NCI-H510A treated with DMSO at 0.1 percent for 48 hours (cell line): ENCODE measurements at places on chromosomes 2 and 18.
A peak's percentile ranks its signal among the peaks of the same experiment; 100 is the strongest.

DNA sequence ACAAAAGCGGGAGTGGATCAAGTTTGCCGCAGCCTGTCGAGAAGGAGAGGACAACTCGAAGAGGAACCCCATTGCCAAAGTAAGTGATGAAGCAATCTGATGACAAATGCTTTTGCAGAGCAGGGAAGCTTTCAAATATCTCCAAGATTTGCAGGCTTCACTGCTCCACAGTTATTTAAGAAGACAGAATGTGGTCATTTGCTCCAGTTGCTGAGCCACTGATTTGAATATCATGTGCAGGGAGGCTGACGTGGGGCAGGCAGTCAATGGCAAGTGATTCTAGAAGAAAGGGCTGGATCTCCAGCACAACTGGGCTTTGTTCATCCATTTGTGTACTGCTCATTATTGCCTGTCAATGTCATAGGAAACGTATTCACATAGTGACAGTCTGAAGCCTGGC lies 10.2 kb downstream of the DSG4 start:
- no peak for DNase-seq

DNA sequence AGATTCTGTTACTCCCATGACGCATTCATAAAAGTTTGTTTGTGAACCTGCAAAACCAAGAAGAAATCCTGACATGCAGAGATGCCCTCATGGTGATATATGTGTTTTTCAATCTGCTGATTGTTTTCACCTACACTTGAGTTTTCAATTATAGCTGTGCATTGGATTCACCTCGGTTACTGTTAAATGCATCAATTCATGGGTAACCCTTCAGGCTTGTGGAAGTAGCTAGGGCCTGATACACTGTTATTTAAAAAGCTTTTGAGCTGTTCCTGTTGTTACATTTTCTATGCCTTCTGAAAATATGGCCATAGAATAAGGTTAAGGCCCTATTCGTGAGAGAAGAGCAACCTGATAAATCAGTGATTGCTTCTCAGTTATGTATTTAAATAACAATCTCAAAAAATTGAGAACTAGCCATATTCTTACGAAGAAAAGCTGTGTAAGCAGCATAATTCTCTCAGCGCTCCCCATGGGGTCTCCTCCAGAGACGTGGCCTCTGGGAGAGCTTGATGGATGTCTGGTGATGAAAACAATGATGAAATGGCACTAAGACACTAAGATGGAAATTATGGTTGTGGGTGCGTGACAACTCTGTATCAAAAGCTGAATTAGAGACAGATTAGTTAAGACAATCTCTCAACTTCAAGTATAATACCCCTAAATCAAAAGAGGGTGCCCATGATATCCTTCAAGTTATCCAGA lies 60.5 kb downstream of the RIT2 start:
- no peak for DNase-seq

DNA sequence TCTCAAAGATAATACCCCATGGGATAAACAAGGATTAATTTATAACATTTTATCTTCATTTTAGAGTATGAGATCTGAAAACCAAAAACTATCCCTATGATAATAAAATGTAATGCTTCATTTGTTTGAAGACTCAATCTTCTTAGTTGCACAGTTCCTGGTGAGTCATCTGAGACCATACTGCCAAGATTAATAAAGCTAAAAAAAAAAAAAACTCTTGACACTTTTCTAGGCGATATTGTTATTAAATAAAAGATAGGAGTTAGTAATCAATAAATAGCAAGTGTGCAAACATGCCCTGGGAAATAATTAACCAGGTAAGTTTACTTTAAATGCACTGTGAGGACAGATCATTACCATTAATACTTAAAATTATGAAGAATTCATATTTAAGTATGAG lies 83.9 kb downstream of the RPE start:
- no peak for DNase-seq

DNA sequence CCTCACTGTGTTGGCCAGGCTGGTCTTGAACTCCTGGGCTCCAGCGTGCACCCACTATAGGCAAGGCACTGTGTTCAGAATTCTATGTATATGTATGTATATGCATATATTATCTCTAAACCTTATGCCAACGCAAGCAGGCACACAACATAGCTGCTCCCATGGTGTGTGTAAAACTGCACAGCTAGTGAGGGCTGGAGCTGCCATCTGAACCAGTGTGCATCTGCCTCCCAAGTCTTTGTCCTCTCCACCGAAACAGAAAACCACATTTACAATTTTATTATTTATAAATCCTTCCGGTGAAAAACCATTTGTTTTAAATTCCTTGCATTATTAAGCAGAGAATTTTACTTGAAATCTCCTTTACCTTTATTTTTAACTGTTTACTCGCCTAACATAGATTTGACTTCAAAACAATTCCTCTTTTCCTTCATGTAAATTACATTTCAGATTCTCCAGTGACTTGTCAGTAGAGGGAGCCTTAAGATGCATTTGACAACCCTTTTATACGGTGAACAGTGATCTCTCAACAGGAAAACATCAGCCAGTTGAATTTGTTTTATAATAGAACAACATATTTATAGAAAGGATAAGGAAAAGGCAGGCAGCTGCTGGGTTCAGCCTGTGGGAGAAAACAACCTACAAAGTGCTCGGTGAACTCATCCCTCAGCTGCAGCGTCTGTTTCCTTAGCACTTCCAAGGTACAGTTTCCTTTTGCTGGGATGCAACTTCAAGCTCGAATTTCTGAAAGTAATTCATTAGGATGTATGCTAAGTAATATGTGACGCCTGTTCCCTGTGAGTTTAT lies 101.2 kb downstream of the MYT1L start:
- peak; percentile 49 for DNase-seq

DNA sequence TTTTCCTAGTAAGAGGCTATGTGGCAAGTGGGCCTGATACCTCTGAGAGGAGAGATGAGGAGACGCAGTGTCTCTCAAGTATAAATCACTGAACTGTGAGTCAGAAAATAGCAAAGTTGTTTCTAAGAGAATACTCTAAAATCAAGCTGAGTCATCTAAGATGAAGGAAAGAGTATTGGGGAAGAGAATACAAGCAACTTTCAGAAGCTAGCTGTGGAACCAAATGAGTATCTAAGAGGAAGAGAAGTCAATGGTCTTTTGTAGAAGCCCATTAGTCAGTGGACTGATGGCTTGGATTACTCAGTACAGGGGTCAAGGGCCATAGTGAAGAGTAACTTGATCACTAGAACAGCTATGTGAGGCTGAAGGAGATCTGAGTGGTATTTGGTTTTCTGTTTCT lies 2.7 kb upstream of the DCC start:
- no peak for DNase-seq

DNA sequence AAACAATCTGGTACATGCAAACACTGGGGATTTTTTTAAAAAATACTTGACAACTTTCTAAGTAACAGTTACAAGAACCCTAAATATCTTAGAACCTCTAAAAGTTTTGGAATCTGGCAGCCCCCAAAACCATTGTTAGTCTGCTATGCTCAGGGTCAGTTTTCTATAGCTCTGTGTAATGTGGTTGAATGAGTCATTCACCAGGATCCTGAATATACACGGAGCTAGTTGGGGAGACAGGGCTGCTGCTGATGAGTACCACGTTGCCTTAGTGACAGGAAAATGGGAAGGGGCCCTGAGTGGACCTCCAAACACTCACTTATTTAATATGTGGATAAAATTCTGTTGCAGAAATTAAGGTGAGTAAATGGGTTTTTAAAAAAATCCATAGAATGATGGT lies 36.9 kb upstream of the TANC1 start:
- no peak for DNase-seq

GRCh38 chr2:191991442-191991841 lies 144.6 kb upstream of the CAVIN2 start:
- no peak for DNase-seq

- no peak for DNase-seq
These were observed 2.0 kb downstream of the NBEAL1 start for GRCh38 chr2:203016716-203017115.

DNA sequence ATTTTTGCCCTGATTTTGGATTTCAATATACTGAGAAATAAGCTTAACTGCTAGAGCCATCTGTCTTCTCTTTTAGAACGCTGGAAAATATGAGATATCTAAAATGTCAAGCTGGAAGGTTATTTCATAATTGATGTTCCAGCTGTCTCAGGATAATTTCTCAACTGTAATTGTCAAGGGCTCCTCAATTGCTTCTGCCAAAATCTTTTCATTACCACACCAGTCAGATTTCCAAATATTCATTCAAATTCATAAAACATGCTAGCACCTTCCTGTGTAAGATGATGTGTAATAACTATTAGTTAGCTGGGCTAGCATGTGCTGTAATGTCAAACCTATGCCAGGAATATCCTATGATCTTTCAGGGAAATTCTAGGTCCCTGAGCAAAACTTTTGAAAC lies 88.1 kb downstream of the TNFRSF11A start:
- DNase-seq: no peak

DNA sequence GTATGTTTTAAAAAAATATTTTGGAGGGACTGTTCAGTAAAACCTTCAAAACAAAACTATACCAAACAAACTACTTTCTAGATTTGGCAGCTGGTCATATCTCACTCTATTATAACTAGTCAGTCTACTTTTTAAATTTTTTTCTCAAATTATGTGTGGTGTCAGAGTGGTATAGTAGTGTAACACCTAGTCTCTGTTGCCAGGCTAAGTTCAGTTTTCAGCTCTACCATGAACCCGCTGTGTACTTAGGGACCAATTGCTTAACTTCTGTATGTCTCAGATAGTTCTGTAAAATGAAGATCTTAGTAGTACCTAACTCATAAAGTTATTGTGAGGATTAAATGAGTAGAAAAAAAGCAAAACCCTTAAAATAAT lies 54.3 kb downstream of the GPD2 start:
- DNase-seq: no peak

DNA sequence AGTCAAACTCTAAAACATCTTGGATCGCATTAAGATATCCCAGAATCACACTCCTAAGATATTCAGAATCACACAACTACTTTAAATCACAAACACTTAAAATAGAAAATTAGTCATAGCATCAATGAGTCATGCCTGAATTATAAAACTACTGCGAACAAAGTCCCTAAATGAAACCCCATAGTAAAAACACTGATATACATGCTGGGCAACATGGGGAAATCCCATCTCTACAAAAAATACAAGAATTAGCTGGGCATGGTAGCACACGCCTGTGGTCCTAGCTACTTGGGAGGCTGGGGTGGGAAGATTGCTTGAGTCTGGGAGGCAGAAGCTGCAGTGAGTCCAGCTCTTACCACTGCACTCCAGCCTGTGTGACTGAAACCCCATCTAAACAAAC lies 101.7 kb downstream of the COBLL1 start:
- no peak for DNase-seq

GRCh38 chr2:188203776-188204175 lies 87.9 kb upstream of the GULP1 start:
- DNase-seq: no peak

DNA sequence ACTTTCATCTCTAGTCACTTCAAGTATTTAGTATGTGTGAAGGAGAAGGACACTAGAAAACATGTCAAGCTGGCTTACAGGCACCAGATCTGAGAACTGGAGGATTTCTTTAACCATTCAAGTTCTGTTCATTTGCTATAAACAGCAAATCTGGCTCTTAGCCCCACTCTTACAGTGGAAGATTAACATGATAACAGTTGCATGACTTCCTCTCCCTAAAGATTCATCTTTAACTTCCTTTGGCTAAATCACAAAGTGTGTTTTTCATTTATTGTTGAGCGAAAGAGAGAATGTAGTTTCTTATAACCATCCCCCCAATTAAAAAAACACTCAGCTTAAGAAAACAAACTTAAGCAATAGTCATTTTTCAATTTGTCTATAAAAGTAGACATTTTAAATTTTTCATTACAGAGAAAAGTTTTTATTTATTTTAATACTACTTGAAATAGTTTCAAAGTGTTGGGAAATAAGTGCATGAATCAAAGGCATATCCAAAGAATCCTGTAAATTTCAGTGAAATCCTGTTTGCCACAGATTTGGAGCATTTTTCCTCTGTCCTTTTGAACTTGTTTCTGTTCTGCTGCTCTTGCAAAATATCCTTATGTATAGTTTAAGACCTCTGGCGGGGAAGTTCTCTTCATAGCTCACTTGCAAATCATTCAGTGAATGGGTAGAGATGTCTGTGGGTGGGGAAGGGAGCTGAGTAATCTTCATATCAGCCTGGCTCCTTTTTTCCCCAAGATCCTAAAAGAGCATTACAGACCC lies 241.0 kb upstream of the RBBP8 start:
- no peak for DNase-seq
